IPS-NIHi11 (cell line): ENCODE measurements at places on chromosomes 16 and 17.
A peak's percentile ranks its signal among the peaks of the same experiment; 100 is the strongest.

DNA sequence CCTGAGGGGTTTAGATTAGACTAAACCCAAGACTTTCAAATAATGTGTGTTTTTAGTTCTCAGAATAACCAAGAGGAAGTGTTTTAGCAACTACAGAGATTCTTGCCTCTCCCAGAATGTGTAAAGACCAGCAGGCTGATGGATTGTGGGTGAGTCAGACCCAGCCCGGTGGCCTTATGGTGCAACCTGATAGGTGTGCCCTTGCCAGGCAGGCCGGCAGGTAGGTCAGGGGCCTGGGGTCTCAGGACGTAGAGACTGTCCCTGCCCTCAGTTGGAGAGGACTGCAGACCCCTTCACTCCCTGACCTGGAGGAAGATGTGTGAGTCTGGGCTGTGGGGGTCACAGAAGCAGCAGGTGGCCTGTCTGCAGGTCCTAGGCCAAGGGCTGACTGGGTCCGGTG lies 47.2 kb upstream of the ACSF3 start:
- DNase-seq: no peak

DNA sequence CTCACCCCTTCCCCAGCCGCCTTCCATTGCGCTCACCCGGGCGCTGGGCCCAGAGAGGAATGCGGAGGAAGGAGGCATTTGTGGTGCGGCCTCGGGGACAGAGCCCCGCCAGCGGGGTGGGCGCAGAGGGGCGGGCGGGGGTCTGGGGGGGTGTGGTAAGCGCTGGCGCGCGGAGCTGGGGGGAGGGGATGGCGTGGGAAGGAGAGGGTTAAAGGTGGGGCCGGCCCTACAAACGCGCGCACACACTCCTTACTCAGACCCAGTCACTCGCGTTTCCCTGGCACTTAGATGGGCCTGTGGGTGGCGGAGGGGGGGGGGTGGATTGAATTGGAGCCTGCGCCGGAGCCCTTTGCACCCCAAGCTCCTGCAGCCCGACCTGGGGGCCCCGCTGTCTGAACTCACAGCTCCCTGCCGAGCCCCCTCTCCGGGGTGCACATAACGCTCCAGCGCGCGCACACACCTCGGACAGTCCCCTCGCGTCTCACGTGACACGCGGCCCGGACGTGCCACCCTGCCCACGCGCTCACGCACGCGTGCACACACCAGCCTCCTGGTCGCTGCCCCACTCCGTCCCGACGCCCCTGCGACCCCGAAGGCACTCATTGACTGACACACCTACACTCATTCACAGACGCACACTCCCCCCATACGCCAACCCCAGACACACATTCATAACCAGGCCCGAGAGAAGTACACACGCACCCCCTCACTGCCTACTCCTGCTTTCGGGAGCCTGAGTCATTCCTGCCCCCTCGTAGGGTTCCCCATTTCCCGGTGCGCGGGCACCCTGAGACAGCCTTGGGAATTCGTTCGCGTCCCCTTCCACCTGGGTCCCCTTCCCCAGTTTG lies 844 bp downstream of the TBKBP1 start:
- no peak for DNase-seq

- no peak for DNase-seq
Measured at GRCh38 chr16:85582229-85582991, 30.7 kb upstream of the GSE1 start.

DNA sequence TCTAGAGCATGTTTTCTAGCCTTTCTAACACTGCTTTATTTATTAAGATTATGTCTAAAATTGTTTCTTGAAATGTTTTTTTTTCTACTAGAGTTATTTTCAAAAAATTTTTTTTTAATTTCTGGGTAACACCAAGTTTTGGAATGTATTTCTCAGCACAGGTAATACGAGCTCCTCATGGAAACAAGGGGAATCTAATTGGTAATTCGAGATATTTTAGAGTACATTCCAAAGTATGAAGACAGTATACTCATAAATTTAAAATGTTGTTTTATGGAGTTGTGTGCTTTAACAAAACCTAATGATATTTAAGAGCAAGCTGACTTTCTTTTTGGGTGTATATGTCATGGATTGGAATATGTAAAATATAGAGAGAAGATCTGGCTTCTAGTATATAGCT lies 42.4 kb downstream of the OMG start:
- no peak for DNase-seq

GRCh38 chr17:83024218-83024971 lies 55.0 kb upstream of the METRNL start:
- no peak for DNase-seq

DNA sequence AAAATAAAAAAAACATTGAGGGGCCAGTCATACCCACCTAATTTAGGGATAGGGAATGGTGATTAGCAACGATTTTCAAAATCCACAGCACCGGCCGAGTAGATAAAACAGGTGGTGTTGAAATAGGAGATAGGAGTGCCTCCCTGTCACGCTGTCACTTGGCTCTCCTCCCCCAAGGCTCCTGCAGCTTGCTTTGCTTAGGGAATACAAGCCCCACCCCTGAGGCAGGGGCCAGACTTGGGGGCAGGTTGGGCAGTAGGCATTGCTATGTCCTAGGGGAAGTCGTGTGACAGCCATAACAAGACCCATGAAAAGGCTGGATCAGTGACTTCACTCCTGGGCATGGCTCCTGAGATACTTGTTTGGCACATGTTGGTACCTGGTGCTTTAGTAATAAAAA lies 25.8 kb downstream of the POLR2A start:
- no peak for DNase-seq

- no peak for DNase-seq
Measured at GRCh38 chr17:1707107-1707506, 3.1 kb downstream of the TLCD2 start.

DNA sequence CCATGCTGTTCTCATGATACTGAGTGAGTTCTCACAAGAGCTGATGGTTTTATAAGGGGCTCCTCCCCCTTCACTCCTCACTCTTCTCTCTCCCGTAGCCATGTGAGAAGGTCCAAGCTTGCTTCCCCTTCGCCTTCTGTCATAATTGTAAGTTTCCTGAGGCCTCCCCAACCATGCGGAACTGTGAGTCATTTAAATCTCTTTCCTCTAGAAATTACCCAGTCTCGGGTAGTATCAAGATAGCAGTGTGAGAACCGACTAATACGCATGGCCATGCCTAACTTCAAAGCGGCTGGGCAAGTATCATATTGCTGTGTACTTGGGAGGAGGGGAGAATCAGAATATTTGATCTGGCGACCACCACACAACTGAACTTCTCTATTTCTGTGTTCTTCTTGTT lies 88.3 kb downstream of the PRKCB start:
- DNase-seq: no peak

DNA sequence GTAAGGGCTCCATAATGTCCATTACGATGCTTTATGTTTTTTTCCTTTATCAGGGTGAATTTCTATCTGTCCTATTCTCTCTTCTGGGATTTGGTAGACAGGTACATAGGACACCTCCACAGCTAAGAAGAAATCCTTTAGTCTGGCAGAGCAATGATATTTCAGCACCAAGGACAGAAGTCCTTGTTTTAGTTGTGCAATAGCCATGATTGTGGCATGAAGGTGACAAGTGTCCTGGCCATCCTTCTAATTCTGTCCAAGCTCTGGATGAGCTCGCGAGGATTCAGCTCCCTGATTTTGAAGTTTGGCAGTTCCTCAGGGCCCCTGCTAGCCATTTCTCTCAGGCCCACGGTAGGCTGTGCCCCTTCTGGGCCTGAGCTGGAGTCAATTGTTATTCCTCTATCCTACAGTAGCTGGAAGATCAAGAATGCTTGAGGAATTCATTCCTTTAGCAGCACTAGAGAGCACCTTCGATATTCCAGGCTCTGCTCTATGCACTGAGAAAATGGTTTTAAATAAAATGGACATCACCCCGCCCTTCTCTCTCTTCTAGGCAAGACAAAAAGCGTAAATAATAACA lies 320.8 kb downstream of the XYLT1 start:
- peak; percentile 51 for DNase-seq

DNA sequence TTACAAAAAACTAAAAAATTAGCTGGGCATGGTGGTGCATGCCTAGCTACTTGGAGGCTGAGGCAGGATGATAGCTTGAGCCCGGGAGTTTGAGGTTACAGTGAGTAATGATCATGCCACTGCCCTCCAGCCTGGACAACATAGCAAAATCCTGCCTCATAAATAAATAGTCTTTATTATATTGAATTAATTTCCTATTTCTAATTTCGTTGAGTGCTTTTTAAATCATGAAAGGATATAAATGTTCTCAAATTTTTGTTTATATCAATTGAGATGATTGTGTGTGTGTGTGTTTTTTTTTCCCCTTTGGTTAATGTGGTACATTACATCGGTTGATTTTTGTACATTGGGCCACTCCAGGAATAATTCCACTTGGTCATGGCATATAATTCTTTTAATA lies 32.0 kb upstream of the AQP8 start:
- no peak for DNase-seq

DNA sequence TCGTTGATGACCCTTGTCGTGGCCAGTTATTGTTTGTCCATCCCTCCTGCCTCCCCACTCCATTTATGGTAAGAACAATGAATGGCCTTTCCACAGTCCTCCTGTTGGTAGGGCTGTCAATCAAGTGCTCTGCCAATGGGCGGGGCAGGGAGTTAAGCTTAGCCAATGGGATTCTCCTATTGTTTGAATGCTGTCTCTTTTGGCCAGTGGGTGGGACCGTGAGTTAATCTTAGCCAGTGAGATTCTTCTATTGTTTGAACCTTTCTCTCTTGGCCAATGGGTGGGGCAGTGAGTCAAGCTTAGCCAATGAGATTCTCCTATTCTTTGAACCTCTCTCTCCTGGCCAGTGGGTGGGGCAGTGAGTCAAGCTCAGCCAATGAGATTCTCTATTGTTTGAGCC lies 85.4 kb downstream of the IRX3 start:
- DNase-seq: no peak

DNA sequence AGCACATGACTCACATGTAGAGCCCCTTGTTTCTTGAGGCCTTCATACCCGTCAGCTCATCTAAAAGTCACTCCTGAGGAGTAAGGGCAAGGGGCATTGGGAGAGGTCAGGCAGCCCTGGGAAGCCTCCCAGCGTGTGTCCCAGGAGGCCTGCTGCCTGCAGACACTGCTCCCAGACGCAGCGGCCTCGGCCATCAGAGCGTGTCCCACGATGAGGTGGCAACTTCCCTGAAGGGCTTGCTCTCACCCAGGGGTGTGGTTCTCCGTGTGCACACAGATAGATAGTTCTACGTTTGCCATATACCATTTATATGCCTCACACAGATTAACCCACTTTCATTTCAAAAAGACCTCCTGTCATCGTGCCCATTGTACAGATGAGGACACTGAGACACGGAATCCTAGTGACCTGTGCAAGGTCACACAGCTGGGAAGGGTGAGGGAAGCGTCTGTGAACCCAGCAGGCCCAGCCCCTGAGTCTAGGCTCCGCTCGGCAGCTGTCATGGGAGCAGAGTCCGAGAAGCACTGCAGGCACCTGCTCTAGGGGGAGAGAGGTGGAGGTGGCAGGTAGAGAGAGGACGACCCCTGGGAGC lies 8.3 kb downstream of the TUBB3 start:
- no peak for DNase-seq

- no peak for DNase-seq
Measured at GRCh38 chr16:88642881-88643643, 4.7 kb downstream of the IL17C start.

GRCh38 chr17:50689956-50690886 lies 17.5 kb downstream of the ANKRD40 start:
- DNase-seq: peak; percentile 43
